Activated CD8-positive, alpha-beta memory T cell treated with anti-CD3 and anti-CD28 coated beads for 24 hours (primary cell): ENCODE measurements at places on chromosomes 1 and 21.

DNA sequence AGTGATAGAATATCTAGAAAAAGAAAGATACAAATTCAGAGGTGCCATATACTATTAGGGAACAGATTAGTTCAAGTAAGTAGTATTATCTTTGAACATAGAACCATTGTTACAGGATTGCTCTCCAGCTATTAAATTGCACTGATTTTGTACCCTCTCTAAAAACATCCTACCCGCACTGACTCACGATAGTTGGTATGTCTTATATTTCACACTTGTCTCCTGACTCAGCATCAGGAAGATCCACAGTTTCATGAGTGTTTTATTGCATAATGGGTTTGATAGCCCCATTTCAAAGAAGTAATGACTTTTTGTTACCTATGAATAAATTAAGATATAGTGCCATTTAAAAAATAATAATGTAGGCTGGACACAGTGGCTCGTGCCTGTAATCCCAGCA is 6.0 kb downstream of the TATDN3 start:
- DNase-seq: no peak

DNA sequence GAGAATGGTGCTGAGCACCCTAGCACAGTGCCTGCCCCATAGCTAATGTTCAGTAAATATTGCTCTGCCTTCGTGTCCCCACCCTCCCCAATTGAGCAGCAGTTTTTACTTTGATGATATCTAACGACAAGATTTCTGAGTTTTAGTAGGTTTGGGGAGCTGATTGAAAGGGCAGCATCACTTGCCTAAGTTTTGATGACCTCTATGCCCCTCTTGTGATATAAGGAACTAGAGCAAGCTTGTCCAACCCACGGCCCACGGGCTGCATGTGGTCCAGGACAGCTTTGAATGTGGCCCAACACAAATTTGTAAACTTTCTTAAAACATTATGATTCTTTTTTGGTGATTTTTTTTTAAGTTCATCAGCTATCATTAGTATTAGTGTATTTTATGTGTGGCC is 1.6 kb downstream of the CNIH4 start:
- no peak for DNase-seq

GRCh38 chr21:32690085-32690484 is 37.7 kb downstream of the SYNJ1 start:
- DNase-seq: no peak

DNA sequence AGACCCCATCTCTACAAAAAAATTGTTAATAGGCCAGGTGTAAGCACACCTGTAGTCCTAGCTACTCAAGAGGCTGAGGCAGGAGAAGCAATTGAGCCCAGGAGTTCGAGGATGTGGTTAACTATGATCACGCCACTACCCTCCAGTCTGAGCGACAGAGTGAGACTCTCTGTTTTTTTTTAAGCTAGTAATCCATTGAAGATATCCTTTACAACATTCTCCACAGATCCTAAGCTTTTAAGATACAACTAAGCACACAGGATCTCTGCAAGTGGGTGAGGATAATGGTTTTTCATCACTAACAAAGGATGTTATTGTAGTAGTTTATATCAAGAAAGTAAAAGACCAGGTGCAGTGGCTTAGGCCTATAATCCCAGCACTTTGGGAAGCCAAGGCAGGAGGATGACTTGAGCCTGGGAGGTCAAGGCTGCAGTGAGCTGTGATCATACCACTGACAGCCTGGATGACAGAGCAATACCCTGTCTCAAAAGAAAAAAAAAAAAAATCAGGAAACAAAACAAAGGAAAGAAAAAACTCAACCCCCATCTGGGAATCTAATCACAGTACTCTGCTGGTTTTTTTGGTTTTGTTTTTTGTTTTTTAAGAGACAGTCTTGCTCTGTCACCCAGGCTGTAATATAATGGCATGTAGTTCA is 166.1 kb downstream of the RERE start:
- no peak for DNase-seq

- peak; percentile 90 for DNase-seq
Observed at GRCh38 chr1:26378088-26378878, 5.7 kb upstream of the ZNF683 start.

DNA sequence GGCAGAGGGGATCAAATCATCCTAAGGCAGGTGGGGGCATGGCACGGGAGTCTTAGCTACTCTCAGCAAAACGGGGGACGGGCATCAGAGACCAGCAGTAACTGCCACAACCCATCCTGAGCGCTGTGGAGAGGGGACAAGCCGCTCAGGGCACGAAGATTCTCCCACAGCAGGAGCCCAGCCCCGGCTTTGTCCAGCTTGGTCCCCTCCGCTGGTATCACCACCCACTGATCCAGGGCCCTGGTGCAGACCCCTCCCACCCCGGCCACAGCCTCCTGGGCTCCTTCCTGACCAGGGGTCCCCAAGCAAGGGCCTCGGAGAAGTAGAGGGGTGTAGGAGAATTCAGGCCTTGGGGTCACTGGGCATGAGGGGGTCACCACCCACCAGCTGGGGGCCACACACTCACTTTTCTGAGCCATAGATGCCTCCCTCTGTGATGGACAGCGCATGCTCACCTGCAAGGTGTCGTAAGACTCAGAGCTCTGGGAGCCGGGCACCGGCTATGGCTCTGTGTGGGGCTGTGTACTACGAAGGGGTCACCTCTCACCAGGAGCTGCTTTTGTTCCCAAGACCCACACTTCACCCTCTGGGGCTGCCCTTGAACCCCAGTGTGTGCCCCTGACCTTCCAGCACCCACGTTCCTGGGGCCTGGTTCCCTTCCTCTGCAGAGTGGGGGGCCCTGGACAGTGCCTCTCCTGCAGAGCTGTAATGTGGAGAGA is 2.3 kb upstream of the SMIM1 start:
- DNase-seq: no peak

GRCh38 chr1:152643945-152644344 is 19.2 kb upstream of the LCE2D start:
- DNase-seq: no peak

- peak; percentile 76 for DNase-seq
Observed at GRCh38 chr21:41121785-41122415, 46.1 kb upstream of the BACE2 start.

DNA sequence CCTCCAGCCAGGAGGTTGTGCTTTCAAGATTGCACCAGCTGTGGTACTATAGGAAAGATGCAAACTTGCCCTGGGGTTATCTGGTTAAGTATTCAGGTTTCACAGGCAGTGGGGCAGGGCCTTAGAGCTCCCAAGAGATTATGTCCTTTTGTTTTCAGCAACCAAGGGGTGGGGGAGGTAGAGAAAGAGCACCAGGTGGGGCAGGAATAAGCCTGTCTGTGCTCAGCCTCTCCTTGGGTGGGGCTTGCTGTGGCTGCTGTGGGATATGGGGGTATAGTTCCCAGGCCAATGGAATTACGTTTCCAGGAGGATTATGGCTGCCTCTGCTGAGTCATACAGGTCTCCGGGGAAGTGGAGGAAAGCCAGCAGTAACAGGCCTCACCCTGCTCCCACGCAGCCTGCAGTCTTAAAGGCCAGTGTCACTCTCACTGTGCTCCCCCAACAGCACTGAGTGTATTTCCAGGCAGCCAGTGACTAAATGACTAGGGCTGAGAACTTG is 508.6 kb downstream of the RWDD3 start:
- no peak for DNase-seq

DNA sequence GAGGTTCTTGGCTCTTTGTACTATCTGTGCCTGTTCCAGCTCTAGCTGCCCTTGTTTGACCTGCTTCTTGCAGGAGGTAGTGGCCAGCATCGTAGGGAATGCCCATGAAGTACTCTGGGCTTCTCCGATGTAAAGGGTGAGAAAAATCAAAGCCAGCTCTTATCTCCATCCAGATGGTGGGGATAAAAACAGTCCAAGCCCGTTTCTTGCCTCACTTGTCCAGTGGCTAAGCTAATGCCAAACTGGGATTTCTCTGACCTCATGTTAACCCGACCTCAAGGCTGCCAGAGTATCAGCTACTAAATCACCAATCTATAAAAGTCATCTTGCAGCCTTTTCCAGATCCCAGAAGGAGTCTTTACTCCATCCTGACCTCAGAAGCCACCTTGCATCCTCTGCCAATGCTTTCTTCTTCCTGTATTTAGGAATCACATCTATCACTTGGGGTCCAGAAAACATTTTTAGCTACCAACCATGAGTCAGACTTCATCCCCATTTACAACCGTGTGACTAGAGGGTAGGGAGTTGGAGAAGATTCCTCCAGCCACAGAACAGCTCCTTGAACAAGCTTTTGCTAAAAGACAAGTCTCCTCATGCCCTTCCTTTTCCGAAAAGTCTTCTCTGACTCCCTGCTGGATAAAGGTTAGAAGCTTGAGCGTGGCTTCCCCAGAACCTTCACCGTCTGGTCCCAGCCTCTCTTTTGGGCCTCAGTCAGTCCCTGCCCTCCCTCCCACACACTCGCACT is 35.9 kb downstream of the KCNC4 start:
- DNase-seq: no peak

- no peak for DNase-seq
Observed at GRCh38 chr1:182484067-182484466, 34.1 kb downstream of the RGSL1 start.

DNA sequence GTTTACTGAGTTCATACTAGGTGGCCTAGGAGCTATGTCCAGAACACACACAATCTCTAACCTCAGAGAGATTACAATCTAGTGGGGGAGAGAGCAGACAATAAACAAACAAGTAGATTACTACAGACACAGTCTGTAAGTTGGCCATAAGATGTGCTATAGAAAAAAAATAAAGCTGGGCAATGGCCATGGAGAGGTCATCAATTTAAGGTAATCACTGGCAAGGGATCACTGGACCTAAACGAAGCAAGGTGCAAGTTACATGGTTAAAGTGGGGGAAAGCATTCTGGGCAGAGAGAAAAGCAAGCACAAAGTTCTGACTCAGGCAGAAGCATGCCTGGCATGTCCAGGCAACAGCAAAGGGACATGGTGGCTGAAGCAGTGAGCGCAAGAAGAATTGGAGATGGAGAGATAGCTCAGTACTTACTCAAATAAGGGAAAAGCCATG is 147.0 kb downstream of the RERE start:
- no peak for DNase-seq

GRCh38 chr21:35019631-35020032 is 29.5 kb downstream of the RUNX1 start:
- peak; percentile 46 for DNase-seq

DNA sequence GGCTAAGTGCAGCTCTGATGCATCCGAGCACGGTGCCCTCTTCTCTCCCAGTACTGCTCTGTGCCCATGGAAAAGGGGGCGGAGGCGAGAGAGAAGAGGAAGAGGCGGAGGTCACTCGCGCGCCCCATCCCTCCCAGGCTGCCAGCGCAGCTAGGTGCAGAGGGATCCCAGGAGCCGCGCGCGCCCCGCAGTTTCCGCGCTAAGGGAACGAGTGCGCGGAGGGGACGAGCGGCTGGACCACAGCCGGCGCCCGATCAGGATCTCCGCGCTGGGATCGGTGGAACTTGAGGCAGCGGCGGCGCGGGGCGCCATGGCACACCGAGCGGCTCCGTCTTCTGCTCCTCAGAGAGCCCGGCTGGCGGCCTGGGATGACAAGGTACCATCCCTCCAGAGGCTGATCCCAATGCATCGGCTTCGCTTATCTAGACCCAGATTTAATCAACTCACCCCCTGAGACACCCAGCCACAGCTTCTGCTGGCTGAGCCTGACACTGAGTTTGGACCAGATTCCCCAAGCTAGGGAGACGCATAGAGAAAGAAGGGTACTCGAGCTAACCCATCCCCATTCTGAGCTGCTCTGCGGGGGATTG is at the start of gene PTGFR:
TSS of gene PTGFR (plus strand) at position 114 of the 590 bp plus-strand sequence. CDS start 1,770 bp downstream, outside the sequence.
- no peak for DNase-seq

DNA sequence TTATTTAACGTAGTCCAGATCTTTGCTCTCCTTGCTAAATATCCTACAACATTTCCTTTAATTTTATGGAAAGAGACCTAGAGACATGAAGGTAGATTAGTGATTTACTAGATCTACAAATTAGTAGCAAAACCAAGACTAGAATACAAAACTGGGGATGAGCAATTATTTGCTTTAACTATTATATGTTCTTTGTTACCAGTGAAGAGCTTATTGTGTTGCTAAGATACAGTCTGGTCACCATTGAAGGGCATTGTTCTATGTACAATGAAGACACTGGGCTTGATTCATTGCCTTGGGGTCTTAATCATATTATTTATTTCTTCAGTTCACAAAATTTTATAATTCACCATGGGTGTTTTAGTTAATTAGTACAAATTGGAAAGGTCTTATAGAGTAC is 88.3 kb downstream of the S1PR1 start:
- no peak for DNase-seq

GRCh38 chr1:164631751-164632150 is 72.8 kb downstream of the PBX1 start:
- DNase-seq: no peak

GRCh38 chr1:116502671-116503314 is 68.0 kb downstream of the CD58 start:
- DNase-seq: no peak

- DNase-seq: no peak
Observed at GRCh38 chr1:192580351-192580962, 4.9 kb downstream of the RGS1 start.

- DNase-seq: no peak
Observed at GRCh38 chr1:177880339-177880891, 89.4 kb downstream of the SEC16B start.

DNA sequence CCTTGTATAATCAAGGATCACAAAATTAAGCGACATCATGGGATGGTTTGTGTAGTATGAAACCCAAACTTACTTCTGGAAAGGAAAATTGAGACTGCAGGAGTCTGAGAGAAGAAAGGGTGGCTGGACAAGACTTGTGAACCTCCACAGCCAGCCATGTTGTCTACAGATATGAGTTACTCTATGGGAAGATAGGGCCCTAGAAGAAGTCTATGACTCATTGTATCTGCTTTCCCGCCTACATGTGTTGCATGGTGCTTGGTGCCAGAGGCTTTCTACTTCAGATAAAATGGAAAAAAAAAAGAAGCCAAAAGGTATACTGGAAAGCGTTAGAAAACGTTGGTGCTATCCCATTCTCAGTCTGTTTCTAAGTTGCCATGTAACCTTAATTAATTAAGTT is 18.7 kb upstream of the OR6N2 start:
- no peak for DNase-seq

GRCh38 chr1:18734461-18735223 is 104.0 kb downstream of the PAX7 start:
- no peak for DNase-seq
